Upper lobe of left lung (tissue), 6 donors: ENCODE measurements at places on chromosomes 6 and 20. TPM values are rescaled to one million over a fixed set of nuclear protein-coding genes. Genes with fewer than 3 reads are reported as not detected.

HLA-DPB1 gene
- 697 TPM for total RNA-seq

SNRPB gene
- 124 TPM for total RNA-seq

TSHZ2 gene
- total RNA-seq = 3.9 TPM

LTB gene
- total RNA-seq = 18.7 TPM
